ENCODE measurements at places on chromosomes 4 and X. TPM values are rescaled to one million over a fixed set of nuclear protein-coding genes. Genes with fewer than 3 reads are reported as not detected.

- H3K27ac ChIP-seq: no peak overlapping the region
- H3K36me3 ChIP-seq: no peaks in the 10 kb centered on the region
- no peaks in the 10 kb centered on the region for H3K27me3 ChIP-seq
- no peak for DNase-seq
- no peak overlapping the region for H3K4me3 ChIP-seq
- no peaks in the 10 kb centered on the region for H3K4me1 ChIP-seq
These were observed 564.1 kb downstream of the INPP4B start for GRCh38 chr4:142281999-142282398.

The ABCB7 gene
- total RNA-seq: 43.3 TPM

The FRAS1 gene
- 109 TPM for total RNA-seq

- H3K4me1 ChIP-seq: peaks cover 7% of the 10 kb centered on the region
- no peaks in the 10 kb centered on the region for H3K36me3 ChIP-seq
- no peak for DNase-seq
These were observed 41.4 kb downstream of the JADE3 start for GRCh38 chrX:46953597-46953996.

The MXRA5 gene
- 1.7 TPM for total RNA-seq

The ARHGAP4 gene
- 25.9 TPM for total RNA-seq

The FAM47E gene
- 1.3 TPM for total RNA-seq

The SPATA4 gene
- not detected for total RNA-seq

DNA sequence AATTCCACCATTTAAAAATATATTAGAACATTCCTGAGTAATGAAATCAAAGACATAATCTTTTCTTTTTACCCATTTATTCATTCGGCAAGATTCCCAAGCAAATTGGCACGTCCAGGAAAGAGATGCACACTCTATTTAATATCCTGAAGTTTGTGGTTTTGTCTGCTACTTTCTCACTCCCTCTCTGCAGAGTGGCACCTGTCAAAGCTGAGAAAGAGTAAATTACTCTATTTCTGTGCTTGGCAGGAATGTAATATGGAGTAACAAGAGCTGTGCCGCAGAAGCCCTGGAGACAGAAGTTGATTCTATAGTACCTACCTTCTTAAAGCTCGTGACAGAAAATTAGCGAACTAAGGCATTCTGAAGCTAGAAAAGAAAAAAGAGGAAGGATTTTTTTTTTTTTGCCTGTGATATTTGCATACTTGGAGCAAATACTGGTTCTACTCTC lies 5.5 kb downstream of the GSTCD start:
- no peak for DNase-seq
- 0 out of 2 replicates have a peak, but pooled peaks cover 2% of the 10 kb centered on the region for H3K4me1 ChIP-seq
- H3K36me3 ChIP-seq: no peaks in the 10 kb centered on the region
- H3K27me3 ChIP-seq: no peaks in the 10 kb centered on the region
- no peak overlapping the region for H3K27ac ChIP-seq

DNA sequence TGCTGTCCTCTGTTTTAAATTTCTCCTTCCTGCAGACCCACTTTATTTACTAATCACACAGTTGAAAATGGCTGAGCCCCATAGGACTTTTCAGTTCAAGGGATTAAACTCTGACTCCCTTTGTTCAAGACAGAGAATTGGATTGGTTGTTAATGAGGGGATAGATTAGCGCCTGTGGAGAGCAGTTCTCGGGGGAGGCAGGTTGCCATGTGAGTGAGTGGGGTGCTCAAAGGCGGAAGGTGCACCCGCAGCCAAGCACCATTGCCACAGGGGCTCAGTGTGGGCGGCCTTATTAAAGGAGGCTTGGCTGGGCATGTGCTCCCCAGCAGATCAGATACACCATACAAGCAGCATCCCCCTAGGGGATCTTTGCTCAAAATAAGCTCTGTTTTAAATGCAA lies 7.9 kb upstream of the CBR4 start:
- 0 out of 2 replicates have a peak, but pooled peaks cover 6% of the 10 kb centered on the region for H3K4me1 ChIP-seq
- H3K27me3 ChIP-seq: no peaks in the 10 kb centered on the region
- no peak overlapping the region for H3K27ac ChIP-seq
- no peaks in the 10 kb centered on the region for H3K36me3 ChIP-seq
- no peak overlapping the region for H3K4me3 ChIP-seq
- DNase-seq: no peak

The SPIN3 gene
- 13.3 TPM for total RNA-seq

- no peaks in the 10 kb centered on the region for H3K36me3 ChIP-seq
- H3K27me3 ChIP-seq: no peaks in the 10 kb centered on the region
- H3K4me3 ChIP-seq: no peak overlapping the region
- no peak for DNase-seq
- peak overlapping the region; percentile 58 for H3K27ac ChIP-seq
These were observed 144.8 kb upstream of the PLAC1 start for GRCh38 chrX:134803060-134803459.

GRCh38 chr4:185512516-185512915 lies 22.8 kb downstream of the PDLIM3 start:
- no peaks in the 10 kb centered on the region for H3K27me3 ChIP-seq
- H3K27ac ChIP-seq: no peak overlapping the region
- no peaks in the 10 kb centered on the region for H3K4me1 ChIP-seq
- no peaks in the 10 kb centered on the region for H3K36me3 ChIP-seq
- H3K4me3 ChIP-seq: no peak overlapping the region

- no peaks in the 10 kb centered on the region for H3K27me3 ChIP-seq
These were observed 683.2 kb upstream of the GNPDA2 start for GRCh38 chr4:45409536-45409935.

GRCh38 chrX:6228720-6229119 lies at the start of gene NLGN4X:
Gene NLGN4X, minus strand, starts transcription at chrX:6228867. Its CDS starts 77,401 bp downstream, at chrX:6151466.
- peak within 1 kb of the TSS; percentile 55 for H3K4me3 ChIP-seq
- H3K36me3 ChIP-seq: no peaks in the 10 kb centered on the region
- no peaks in the 10 kb centered on the region for H3K27me3 ChIP-seq
- peaks cover 2% of the 10 kb centered on the region for H3K4me1 ChIP-seq
- no peak for DNase-seq
- no peak within 1 kb of the TSS for H3K27ac ChIP-seq

DNA sequence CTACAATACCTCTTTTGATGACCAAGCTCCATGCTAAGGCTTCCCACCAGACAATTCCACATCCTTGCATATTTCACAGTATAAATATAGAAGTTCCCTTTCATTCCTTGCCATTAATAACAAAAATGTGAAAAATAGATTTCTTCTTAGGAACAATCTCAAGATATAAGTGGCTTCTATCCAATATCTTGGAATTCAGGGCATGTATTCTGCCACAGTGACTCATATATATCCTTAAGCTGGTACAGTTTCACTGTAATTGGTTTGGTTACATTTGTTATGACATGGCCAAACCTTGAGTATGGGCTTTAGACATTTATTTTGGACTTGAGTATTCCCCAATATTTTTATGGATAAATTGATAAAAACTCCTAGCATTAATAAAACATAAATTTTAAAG lies 181.7 kb upstream of the DDX53 start:
- H3K36me3 ChIP-seq: no peaks in the 10 kb centered on the region
- H3K4me3 ChIP-seq: no peak overlapping the region
- no peaks in the 10 kb centered on the region for H3K4me1 ChIP-seq
- H3K27me3 ChIP-seq: no peaks in the 10 kb centered on the region
- H3K27ac ChIP-seq: no peak overlapping the region
- no peak for DNase-seq

The EVC2 gene
- 6.4 TPM for total RNA-seq

The SERTM2 gene
- total RNA-seq: 0.58 TPM

The MAGEB17 gene
- total RNA-seq: not detected

- H3K27me3 ChIP-seq: peaks cover 4% of the 10 kb centered on the region
- H3K36me3 ChIP-seq: no peaks in the 10 kb centered on the region
- H3K4me3 ChIP-seq: no peak overlapping the region
- no peak overlapping the region for H3K27ac ChIP-seq
- H3K4me1 ChIP-seq: no peaks in the 10 kb centered on the region
These were observed 5.5 kb downstream of the MID2 start for GRCh38 chrX:107831071-107831730.

DNA sequence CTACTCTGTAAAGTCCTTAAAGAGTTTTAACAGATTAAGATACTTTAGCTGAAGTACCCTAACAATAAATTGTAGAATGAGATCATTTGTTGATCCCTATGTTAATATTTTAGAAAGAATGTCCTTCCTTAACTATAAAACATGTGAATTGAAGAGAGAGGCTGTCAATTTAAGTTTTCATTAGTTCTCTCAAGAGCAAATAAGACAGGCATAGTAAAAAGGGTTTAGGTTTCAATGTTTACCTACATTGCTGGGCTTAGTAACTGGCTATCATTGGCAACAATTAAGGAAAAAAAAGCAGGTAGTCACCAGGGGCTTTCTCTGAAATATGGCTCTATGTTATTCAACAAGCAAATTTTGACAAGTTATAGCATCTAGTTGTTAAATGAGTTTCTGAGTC lies 91.5 kb downstream of the ATRX start:
- H3K27me3 ChIP-seq: no peaks in the 10 kb centered on the region
- no peaks in the 10 kb centered on the region for H3K4me1 ChIP-seq
- peaks cover 37% of the 10 kb centered on the region for H3K36me3 ChIP-seq
- no peak overlapping the region for H3K4me3 ChIP-seq
- no peak for DNase-seq

The ZFP42 gene
- total RNA-seq: 188 TPM

GRCh38 chr4:87219632-87220093 lies 755 bp downstream of the KLHL8 start:
- no peaks in the 10 kb centered on the region for H3K36me3 ChIP-seq
- H3K27me3 ChIP-seq: no peaks in the 10 kb centered on the region

Data from H1 (cell line).